ENCODE measurements at places on chromosomes 6 and 20. TPM values are rescaled to one million over a fixed set of nuclear protein-coding genes. Genes with fewer than 3 reads are reported as not detected.

- no peak for DNase-seq
These were observed 48.7 kb downstream of the NUDT3 start for GRCh38 chr6:34343806-34344205.

DNA sequence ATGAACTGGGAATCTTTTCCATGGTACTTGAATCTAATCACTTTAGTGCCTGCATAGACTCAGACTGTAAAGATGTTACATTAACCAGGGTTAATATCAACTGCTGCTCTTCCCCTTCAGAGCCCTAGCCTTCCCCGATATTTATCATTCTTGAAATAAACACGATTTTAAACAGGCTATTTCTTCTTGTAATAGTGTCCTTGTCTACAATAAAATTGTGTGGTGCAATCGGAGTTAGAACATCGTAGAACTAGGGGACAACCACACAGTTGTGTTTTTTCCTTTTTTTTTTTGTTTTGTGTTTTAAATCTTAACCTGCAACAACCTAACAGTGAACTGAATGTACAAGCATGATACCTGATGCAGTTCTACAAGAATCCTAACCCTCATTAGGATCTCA is 4.5 kb downstream of the GJA1 start:
- no peak for DNase-seq

DNA sequence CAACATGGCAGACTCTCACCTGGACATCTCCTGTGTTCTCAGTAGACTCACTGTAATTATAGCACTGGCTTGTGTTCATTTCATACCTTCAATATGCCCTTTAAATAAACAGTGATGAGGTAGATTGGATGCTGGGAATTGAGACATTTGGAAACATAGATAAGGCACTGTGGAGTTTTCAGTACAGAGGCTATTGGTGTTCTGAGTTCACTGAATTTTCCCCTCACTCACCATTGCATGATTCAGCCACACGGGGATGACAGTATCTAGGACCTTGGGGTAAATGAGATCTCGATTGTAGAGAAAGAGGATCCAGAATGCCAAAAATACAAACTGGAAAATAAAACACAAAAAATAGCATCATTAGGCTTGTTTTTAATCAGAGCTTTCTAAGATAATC is 12.6 kb downstream of the ADTRP start:
- DNase-seq = peak; percentile 68

- DNase-seq = no peak
These were observed 10.1 kb downstream of the GSS start for GRCh38 chr20:34945315-34946077.

DNA sequence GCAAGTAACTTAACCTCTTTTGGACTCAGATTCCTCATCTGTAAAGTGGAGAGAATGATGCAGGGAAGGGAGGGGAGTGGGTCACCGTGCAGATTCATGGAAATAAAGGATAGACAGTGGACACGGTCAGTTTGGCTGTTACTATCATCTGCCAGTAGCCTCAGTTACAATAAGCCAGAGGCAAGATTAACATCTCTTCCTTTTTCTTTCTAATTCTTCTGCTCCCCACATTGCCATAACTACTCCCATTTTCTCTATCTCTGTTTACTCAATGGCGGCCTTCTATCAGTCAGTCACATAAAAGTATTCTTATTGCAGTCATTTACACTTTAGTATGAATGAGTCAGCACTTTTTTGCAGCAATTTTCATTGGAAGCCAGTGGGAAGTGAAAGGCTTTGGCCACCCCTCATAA is 49.2 kb downstream of the PPP1R16B start:
- DNase-seq = no peak

Gene JAG1
- total RNA-seq = 62.5 TPM
